ENCODE measurements at places on chromosomes 11 and 22.

GRCh38 chr11:92867913-92868619, 101.4 kb upstream of the MTNR1B start:
- DNase-seq = no peak

DNA sequence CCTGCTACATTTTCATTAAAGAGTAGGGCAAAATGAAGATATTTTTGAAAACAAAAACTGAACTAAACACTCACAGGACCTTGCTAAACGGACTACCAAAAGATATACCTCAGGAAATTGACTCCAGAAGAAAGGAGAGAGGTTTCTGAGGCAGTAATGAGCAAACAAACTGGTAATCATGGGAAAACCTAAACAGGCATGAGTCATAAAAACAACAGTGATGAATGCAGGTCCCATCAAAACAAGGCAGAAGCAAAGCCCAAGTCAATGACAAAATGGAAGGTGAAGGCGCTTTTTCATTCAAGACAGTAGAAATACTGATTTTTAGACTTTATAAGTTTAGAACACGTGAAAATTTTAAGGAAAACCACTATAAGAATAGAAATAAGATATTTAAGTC, 104.5 kb downstream of the EFCAB6 start:
- no peak for DNase-seq

DNA sequence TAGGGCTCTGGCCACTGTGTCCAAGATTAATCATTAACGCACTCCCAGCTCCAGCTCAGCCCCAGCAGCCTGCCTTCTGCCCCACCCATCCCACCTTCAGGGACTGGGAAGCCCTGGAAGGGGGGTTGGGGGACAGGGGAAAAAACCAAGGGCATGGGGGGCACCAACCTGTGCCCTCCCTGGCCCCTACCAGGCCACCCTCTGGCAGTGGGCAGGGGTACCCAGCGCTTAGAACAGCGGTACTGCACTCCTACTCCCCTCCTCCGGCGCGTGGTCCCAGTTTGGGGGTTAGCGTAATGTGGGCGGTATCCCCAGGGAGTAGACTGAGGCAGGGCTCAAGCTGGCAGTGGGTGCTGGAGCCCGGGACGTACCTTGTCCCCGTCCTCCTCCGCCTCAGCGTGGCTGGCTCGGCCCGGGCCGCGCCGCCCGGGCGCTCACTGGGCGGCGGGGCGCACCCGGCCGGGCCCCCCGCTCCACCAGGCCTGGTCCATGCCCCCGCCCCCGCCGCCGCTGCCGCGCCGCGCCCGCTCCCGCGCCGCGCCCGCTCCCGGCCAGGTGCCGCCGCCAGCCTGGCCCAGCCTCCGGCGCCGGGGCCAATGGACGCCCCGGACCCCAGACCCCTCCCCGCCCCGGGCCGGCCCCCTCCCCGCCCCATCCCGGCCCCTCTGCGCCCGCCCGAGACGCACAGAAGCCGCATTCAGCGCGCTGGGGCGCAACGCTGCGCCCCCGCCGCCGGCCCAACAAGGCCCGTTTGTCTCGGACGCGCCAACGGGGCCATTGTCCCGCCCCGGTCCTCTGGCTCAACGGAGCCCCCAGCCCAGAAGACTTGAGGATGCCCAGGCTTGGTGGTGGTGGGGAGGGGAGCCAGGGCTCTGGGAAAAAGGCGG, at the start of gene GAL3ST1:
TSS of gene GAL3ST1 (minus strand) at position 571 of the 887 bp plus-strand sequence. CDS start 17,273 bp downstream, outside the sequence.
- DNase-seq = no peak

GRCh38 chr11:78822931-78823423, 248.3 kb upstream of the NARS2 start:
- DNase-seq = no peak

DNA sequence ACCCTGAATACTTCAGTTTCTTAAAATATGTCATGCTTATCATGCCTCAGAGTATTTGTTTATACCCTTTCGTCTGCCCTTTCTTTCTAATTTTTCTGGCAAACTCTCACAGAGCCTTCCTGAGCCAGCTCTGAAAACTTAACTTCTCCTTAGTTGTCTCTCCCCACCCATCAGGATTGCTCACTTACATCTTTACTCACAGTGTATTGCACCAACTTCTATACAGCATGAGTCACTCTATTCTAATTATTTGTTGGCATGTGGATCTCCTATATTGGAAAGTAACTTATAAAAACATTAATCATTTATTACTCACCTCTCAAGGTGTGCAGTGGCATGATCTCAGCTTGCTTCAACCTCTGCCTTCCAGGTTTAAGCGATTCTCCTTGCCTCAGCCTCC, 114.9 kb downstream of the FANCF start:
- no peak for DNase-seq

- no peak for DNase-seq
These were observed 251.9 kb downstream of the ST3GAL4 start for GRCh38 chr11:126607374-126607773.

GRCh38 chr11:118699506-118700220, 20.2 kb upstream of the TREH start:
- no peak for DNase-seq

GRCh38 chr22:17957204-17957603, 67.2 kb downstream of the MICAL3 start:
- DNase-seq = no peak

- DNase-seq = no peak
These were observed 129.9 kb upstream of the TTC12 start for GRCh38 chr11:113184498-113184897.

GRCh38 chr11:108672113-108672512, 7.2 kb downstream of the DDX10 start:
- DNase-seq = no peak

GRCh38 chr11:128725630-128726319, 31.9 kb downstream of the FLI1 start:
- DNase-seq = no peak

GRCh38 chr11:13761716-13762115, 93.2 kb downstream of the FAR1 start:
- no peak for DNase-seq

DNA sequence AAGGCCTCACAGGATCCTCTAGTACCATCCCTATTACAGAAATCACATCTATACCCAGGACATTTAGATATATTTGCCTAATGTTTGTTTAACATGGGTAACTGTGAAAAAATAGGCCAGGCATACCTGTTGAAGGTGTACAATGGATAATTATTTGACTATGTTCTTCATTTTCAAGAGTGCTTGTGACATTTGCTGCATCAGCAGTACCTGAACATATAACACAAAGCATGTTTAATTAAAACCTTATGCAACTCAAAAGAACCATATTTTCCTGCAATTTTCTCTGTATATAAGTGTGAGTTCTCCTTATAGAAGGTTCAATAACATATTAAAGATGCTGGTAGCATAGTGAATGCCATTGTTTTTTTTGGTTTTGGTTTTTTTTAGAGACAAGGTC, 8.5 kb upstream of the CCDC34 start:
- DNase-seq = no peak

DNA sequence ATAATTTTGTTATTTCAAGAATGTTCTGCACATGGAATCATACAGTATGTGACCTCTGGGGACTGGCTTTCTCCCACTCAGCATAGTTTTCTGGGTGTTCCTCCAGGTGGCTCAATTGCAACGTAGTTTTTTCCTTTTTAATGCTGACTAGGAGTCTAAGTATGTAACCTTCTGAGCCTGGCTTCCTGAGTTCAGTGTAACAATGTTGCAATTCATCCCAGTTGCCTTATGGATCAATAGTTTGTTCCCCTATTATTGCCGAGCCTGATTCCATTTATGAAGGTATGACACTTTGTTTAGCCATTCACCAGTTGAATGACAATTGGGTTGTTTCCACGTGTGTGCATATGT, 128.3 kb downstream of the CRYBB2 start:
- DNase-seq = no peak

GRCh38 chr11:69180226-69180625, 24.5 kb downstream of the SMIM38 start:
- DNase-seq = no peak

GRCh38 chr11:61771195-61771894, 18.9 kb downstream of the MYRF start:
- DNase-seq = no peak

DNA sequence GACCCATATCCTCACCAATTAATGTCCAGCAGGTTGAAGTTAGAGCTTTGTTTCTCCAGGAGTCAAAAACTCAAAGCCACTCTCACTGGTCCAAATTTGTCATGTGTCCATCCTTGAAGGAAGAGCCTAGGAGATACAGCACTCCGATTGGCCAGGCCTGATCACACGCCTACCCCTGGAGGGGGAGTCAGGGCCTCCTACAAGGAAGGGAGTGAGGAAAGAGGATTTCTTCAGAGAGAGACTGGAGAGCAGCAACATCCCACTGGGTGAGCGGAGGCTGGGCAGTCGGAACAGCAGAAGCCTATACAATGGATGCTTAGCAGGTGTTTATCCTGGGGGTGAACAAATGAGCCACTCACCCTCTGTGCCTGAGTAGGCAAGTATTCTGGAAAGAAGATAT, 113.9 kb downstream of the TRIM29 start:
- no peak for DNase-seq

DNA sequence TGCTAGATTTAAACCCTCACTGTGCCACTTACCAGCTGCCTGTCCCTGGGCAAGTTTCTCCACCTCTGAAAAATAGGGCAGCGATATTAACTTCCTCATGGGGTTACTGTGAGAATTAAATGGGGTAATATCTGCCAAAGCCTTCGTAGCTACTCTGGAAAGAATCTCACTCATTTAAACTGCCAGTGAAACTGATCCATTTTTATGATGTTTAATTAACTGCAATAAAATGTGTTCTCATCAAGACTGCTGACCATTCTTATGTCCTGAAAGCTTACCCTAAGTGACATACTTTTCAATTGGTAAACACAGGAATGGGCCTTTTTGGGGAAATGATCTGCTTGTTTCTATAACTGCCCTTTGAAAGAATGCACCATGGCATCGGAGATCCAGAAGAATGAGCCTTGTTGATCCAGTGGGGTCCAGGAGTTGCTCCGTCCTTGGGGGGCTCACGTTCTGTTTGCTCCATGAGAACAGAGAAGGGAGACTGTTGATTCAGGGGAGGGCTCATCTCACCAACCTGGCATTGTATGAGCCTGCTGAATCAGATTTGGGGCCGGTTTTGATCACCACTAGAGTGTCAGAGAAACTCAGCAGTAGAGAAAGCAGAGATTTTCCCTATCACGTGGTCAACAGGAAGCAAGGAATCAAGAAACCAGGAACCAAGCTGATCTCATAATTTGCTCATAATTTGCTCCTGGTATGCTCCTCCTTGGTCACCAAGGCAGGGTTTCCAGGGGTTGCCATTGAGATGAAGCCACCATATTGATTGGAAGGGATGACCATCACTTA, 7.0 kb upstream of the CCDC86 start:
- DNase-seq = no peak

DNA sequence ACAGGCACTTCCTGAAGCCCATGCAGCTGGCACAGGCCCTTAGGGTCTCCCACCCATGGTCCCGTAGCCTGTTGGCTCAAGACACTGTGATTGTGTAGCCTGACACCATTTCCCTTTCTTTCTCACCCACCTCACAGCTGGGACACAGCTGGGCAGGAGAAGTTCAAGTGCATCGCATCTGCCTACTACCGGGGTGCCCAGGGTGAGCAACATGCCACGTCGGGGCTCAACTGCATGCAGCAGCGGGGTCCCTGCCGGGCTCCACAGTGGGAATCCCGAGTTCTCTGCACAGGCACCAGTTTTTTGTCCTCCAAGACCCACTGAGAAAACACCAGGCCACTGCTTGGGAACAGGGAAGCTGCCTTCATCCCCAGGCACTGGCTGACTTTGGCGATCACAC, 10.6 kb downstream of the RAB36 start:
- DNase-seq = no peak

- no peak for DNase-seq
These were observed 36.4 kb upstream of the MRPL17 start for GRCh38 chr11:6719576-6719975.

DNA sequence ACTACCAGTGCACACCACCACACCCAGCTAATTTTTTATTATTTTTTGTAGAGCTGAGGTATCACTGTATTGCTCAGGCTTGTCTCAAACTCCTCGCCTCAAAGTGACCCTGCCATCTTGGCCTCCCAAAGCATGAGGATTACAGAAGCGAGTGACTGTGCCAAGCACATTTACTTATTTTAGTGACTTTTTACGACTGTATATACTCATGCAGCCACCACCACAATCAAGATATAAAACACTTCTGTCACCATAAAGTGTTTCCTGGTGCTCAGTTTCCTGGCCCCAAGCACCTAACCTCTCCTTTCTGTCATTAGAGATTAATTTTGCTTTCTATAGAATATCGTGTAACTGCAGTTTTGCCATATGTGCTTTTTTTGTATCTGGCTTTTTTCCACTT, 25.9 kb downstream of the ELP4 start:
- DNase-seq = no peak

GRCh38 chr11:109383306-109383705, 38.7 kb upstream of the C11orf87 start:
- DNase-seq = no peak

DNA sequence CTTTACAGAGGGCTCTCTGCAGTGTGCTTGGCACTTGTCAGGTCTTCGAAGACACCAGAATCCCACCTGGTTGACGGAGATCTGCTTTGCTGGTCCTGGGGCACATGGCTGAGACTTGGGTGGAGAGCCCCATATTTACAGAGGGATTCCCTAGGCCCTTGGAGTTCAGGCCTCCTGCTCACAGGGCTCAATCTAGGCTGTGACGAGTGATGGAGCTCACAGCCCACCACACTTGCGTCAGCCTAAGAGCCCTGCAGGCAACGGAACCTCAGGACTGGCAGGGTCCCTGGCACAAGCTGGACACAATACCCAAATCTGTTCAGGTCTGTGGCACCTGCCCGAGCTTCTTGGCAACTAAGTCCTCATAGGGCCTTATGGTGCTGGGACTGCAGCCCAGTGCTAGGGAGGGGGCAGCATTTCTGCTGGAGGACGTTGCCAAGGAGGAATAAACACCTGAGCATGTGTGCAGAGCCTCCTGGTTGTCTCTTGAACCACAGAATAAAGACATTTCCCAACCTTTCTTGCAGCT, 59.1 kb downstream of the KCNC1 start:
- no peak for DNase-seq

DNA sequence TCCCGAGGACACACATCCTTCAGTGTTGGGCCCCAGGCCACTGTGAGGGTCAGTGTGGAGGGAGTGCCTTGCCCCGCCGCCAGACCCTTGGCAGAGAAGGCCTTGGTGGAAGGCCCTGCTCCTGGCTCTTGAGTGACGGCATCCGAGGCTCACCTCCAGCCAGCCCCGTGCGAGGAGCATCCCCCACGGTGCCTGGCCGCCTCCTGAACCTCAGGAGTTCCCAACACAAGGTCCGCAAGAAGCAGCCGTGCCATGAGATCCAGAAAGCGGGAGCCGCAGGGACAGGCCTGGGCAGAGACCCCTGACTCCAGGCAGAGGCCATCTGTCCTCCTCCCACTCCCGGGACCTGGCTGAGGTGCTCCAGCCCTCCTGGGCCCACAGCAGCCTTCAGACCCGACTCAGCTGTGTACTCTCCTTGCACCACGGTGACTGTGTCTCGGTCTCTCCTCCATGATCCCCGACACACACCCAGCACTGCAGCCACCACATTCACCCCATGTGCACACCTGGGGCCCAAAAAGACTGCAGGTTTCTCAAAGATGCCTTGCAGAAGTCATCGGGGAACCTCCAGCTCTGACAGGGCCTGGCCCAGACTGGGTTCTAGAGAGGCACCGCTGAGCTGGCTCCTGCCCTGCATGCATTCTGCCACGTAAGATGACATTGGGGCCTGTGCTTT, 870.2 kb downstream of the BRD1 start:
- DNase-seq = peak; percentile 43
